ENCODE measurements at places on chromosomes 7 and 10.

DNA sequence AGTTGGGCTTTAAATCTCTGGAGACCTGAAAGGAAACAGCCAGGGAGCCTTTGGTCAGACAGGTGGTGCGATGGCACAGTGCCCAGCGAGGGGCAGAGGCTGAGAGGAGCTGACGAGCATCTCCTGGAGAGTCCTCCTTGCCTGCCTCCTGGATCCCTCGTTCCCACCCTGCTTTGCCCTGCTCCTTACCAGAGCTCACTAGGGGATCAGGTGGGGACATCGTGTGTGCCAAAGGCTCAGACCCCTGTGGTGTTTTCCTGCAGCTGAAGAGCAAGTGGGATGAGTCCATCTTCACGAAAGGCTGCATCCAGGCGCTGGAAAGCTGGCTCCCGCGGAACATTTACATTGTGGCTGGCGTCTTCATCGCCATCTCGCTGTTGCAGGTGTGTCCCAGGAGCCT is 21.8 kb upstream of the SH2D4B start:
- DNase-seq, result no peak

- peak; percentile 71 for DNase-seq
These were observed 1.0 kb downstream of the SRGN start for GRCh38 chr10:69088801-69089501.

- DNase-seq, result peak; percentile 30
These were observed 65.9 kb downstream of the CREB3L2 start for GRCh38 chr7:137935884-137936508.

GRCh38 chr10:9172276-9172675 is 1117.8 kb downstream of the GATA3 start:
- no peak for DNase-seq

GRCh38 chr10:24716295-24716694 is 7.4 kb downstream of the ARHGAP21 start:
- DNase-seq, result no peak

DNA sequence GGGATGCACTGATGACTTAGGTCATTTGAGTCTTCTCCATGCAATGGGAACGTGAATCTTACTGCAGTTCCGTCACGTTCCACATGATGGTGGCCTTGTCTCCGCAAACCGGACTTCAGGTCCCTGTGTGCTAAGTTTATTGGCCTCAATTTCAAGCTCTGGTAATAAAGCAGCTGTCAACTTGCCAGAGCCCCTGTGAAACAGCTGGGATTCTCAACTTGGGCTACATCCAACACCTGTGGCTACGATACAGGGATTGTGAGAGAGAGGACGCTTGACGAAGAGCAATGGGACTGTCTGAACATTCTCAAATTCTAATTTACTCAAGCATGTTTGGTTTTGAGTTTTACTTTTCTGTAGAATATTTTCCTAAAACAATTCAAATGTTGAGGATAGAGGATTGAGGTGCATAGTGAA is 174.2 kb downstream of the PTN start:
- DNase-seq, result no peak

- DNase-seq, result no peak
These were observed 36.3 kb downstream of the ARID5B start for GRCh38 chr10:61937631-61938351.

DNA sequence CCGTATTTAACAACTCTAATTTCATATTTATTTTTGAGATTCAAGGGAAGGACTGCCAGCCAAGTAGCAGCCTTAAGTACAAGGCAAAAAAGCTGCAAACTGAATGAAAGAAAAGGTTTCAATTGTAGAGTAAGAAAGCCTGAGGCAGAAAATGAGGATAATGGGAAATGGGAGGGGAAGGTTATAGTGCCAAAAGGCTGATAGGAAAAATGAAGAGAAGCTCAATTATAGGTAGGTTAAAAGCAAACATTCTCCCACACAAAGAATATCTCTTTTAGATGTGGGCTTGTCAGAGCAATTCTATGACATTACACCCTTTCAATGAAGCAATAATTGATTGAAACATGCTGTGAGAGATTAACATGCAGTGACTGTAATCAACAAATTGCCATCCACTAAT is 175.3 kb downstream of the RAPGEF5 start:
- DNase-seq, result no peak

DNA sequence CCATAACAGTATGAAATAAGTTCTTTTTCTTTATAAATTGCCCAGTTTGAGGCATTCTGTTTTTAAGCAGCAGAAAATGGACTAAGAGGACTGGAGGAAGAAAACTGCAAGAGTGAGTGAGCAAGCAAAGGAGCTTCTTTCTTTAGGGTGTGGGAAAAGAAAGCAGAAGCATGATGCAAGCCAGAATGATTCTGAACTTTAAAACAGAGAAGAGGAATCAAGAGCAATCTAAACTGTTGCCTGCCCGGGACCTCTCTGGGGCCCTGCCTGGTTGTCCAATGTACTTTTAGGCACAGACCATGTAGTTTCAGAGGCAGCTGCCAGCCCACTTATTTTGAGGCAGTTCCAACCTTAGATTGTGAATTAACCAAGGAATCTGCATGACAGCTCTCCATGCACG is 186.3 kb downstream of the PLPP4 start:
- DNase-seq, result no peak

- no peak for DNase-seq
These were observed 370.0 kb upstream of the IGFBP3 start for GRCh38 chr7:46291050-46291438.

- DNase-seq, result no peak
These were observed 492 bp downstream of the COG5 start for GRCh38 chr7:107563081-107563774.

GRCh38 chr10:1923586-1923985 is 186.3 kb upstream of the ADARB2 start:
- no peak for DNase-seq

DNA sequence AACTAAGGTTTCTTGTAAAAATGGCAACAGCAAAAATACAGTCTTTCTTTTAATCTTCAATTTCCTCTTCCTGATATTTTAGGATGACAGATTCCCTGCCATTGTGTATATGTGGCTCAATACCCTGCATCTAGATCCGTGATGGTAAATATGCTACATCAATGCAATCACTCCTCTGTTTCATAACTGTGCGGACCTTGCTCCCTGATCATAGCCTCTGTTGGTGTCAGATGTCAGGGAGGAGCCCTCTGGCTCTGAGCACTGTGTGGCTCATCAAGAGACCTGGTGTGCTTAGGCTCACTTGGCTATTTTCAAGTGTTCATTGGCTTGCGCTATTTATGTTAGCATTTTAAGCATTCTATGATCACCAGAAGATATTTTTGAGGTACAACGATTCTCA is 33.0 kb upstream of the AGR3 start:
- no peak for DNase-seq

DNA sequence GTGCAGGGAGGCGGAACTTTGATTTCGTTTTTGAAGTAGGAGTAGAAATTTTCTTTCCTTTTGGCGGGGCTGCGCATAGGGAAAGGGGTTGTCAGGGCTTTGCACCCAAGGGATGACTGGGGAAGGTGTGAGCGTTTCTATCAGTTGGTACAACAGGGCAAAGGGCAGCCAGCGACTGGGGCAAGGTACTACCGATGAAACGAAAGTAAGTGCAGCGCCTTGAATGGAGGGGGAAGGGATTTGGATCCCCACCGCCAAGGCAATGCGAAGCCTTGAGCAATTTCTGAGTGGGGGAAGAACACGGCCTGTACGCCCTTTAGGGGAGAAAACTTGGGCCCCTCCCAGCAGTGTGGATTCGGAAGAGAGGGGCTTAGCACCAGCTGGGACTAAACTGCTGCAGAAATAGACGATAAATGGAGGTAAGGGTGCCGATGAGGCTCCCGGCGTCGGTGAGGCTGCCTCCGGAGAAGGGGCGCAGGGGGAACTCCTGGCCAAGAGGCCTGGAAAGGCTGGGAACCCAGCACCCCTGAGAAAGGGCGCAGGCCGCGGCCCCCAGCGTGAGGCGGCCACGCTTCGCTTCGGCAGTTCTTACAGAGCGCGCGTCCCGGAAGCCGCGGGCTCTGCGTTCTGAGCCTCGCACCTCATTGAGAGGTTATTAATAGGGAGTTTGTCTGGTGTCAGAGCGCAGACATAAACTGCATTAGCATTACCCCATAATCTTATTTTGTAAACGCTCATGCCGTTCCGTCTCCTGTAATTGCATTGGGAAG is 10.0 kb upstream of the TLX1 start:
- DNase-seq, result peak; percentile 51

GRCh38 chr10:11522821-11523245 is 88.6 kb downstream of the USP6NL start:
- no peak for DNase-seq

DNA sequence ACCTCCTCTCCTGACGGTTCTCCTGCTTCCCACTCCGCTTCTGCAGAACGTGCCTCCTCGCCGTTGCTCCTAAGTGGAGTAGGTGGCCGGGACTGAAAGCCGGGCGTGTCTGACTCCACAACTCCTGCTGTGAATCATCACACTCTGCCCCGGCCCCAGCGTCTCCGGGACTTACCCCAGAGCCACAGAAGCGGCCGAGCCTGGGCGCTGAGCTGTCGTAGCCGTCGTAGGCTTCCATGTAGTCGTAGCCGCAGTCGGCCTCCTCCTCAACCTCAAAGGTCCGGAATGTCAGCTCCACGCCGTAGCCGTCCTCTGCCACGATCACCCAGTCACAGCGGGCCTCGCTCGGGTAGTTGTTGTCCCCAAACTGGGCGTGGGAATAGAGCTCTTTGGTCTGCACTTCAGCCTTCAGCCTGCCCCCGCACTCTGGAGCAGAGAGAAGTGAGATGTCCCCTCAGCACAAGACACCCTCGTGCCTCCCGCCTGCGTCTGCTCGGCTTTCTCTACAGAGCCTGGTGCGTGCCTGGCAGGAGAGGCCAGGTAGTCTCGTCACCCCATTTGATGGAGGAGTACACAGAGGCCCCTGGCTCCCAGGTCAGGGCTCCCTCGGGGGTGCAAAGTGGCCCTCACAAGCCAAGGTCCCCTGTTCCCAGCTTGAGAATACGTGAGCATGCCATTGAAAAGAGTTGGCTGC is 11.2 kb upstream of the OPALIN start:
- DNase-seq, result no peak

GRCh38 chr7:151430391-151431205 is 9.3 kb downstream of the CRYGN start:
- no peak for DNase-seq

DNA sequence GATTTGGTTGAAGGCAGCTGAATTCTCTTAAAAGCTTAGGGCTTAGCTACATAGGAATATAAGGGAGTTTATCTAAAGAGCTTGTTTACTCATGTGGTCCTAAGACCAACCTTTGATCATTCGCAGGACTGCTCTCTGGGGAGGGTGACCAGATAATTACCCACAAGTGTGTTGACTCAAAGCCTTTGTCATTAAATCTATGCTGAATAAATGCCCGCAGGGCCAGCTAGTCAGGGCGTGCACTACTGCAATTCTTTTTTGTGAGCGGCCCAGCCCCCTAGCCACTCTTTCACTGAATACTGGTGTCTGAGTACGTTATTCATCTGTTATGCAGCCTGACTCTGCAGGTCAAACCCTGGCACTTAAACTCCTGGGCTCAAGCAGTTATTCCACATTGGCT is 69.6 kb downstream of the AKAP9 start:
- no peak for DNase-seq

DNA sequence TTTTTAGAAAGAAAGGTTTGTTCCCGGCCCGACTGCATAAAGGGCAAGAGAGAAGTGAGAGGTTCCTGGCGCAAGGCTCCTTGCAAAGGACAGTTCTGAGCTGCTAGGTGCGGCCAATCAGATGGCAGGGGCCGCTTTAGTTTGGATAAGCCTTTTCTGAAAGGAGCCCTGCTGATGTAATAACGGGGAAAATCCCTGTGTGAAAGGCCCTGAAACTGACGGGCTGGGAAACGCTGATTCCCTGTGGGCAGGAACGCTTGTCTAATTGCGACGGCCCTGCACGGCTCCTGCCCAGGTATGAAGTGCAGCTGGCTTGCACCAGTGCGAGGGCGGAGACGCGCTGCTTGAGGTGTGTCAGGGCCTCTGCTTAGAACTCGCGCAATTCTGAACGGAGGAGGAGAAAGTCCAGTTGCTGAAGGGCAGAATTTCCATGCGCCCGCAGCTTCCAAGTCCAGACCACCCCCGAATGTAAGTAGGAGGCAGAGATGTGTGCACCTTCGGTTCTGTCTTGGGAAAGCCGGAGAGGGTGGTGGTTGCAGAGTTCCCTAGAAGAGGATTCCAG is 30.5 kb downstream of the TACC2 start:
- DNase-seq, result no peak

- DNase-seq, result no peak
These were observed 2.3 kb upstream of the SMIM30 start for GRCh38 chr7:113120647-113121046.

GRCh38 chr7:151537818-151538561 is 18.3 kb upstream of the RHEB start:
- no peak for DNase-seq

GRCh38 chr10:121495719-121496118 is 102.5 kb downstream of the FGFR2 start:
- no peak for DNase-seq

DNA sequence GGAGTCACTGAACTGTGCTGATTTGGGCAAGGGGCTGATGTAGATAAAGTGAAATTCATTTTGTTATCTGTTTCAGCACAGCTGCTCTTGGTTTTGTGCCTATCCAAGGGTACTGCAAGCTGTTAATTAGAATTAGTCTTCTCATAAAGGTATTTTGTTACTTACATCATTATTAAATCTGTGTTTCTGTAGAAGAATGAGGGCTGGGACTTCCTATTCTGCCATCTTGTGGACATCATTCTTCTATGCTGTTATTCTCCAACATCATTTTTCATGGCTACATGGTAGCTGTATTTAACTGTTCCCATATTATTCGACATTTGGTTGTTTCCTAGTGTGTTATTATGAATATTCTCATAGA is 76.2 kb upstream of the CCDC71L start:
- DNase-seq, result no peak

GRCh38 chr10:101134299-101135127 is 3.4 kb downstream of the TLX1 start:
- DNase-seq, result no peak

Measured in activated CD8-positive, alpha-beta T cell treated with anti-CD3 and anti-CD28 coated beads, Interleukin-2, amount 10 ng/mL, durations not matched to agents 7 days and 5 days (primary cell).